ENCODE measurements at places on chromosomes 1 and 21.
A peak's percentile ranks its signal among the peaks of the same experiment; 100 is the strongest.

DNA sequence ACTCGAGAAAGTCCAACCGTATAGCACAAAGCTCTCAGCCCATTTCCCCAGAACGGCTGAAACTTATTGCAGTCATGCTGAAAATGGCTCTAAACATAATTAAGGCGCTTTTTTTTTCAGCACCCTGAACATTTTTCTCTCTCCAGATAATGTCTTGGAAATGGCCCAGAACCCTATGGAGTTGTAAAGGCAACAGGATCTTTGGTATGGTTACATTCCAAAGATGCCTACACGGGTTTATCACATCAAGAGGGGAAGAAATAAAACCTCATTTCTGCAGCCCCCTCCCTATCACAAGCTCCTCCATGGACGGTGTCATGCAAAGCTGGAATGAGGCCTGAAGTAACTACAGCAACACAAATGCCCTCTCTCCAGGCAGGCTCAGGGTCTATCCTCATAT is 126.4 kb upstream of the GALNT2 start:
- peak; percentile 50 for DNase-seq

DNA sequence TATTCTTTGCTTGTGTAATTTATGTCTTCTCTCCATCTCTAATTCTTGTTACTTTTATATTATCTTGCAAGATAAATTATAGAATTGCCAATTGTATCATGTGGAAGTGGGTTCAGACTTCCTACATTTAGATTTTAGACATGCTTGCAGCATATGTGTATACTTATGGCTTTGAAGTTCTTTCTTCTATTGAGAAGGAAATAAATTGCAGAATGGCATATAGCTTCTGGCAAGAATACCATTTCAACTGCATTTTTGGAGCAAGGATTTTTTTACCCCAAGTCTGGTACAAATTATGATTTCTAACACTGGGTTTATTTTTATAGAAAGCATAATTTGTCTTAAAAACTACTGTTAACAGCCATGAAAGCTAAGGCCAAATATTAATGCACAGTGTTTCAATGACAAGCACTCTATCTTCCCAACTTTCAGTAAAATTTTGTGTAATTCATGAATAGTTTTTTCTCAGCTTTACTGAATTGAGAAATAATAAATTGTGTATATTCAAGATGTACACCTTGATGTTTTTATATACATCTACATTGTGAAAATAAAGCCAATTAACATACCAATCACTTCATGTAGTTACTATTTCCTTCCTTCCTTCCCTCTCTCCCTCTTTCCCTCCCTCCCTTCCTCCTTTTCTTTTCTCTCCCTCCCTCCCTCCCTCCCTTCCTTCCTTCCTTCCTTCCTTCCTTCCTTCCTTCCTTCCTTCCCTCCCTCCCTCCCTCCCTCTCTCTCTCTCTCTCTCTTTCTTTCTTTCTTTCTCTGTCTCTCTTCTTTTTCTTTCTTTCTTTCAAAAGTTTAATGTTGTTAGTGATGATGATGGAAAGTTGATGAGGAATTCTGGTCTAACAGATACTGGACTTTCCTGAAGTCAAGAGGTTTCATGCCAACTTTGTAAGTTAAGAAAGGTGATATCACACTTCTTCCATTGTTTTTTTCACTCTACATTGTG is 47.1 kb upstream of the HMCN1 start:
- DNase-seq = no peak

DNA sequence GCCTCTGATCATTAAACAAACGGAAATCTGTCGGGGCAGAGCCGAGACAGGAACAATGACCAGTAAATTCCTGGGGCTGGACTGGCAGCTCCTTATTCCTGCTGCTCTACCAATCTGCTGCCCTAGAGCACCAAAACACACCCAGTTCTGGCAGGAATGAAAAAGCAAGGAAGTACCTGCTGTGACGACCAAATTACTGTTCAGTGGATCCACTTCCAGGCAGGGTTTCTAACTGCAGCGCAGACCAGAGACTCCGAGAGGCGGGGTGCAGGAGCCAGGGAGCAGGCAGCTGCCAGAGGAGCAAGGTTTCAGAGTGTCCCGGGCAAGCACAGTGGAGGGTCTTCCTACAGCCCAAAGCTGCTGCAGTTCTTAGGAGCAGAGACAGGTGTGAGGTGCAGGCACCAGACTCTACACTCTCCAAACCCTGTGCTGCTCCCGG is 32.4 kb downstream of the KANK4 start:
- DNase-seq = no peak

- peak; percentile 39 for DNase-seq
These were observed 1.2 kb upstream of the FAM43B start for GRCh38 chr1:20551161-20551560.

DNA sequence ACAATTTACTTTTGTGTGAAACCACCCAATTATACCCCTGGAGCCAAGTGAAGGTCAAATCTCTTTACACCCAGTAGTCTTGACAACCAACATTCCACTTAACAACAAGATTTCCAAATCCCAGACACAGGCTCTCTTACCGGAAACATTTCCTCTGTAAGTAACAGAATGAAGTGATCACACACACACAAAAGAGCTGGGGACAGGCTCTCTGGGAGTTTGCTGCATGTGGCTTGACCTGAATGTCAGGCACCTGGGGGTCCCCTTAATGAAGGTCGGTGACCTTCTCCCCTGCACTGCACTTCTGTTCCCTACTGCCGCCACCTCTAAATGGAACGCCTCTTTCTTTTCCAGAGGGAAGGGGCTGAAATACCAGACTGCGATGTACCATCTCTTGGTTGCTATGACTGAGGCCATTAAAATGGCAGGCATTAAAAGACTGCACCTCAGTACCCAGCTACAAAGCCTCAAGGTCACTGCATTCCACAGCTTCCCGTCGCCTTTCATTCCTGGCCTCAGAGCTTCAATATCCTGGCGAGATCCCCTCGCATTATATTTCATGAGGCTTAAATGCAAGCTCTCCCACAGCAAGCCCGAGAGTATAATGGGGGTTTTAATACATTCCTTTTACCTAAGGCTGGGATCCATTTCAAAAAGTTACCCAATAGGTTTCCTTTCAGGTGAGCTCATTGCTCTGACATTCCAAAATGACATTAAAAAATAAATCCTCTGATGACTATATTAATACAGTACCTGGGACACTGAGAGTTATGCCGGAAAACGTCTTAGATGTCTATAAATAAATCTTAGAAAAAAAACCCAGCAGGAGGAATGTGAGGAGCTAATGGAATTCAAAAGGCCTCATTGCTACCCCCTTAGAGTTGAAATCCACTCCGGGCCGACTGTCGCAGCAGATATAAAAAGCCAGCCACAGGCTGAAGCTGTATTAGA is 90.9 kb upstream of the DIRAS3 start:
- DNase-seq = peak; percentile 91

- no peak for DNase-seq
These were observed 137.8 kb downstream of the RRAGC start for GRCh38 chr1:38721816-38722215.

DNA sequence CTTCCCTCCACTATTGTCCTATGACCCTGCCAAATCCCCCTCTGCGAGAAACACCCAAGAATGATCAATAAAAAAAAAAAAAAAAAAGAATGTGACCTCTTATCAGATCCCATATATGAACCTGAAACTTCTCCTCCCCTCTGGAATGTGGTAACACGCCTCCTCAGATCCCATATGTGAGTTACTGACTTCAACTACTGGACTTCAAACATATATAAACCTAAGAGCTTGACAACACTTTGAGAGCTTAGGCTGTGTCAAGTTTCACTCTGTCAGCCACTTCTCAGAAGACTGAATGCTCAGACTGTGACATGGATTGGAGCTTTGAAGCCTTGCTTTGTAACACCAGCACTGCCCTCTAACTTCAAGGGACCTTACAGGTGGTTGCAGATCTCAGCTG is 148.4 kb downstream of the COP1 start:
- DNase-seq = no peak

DNA sequence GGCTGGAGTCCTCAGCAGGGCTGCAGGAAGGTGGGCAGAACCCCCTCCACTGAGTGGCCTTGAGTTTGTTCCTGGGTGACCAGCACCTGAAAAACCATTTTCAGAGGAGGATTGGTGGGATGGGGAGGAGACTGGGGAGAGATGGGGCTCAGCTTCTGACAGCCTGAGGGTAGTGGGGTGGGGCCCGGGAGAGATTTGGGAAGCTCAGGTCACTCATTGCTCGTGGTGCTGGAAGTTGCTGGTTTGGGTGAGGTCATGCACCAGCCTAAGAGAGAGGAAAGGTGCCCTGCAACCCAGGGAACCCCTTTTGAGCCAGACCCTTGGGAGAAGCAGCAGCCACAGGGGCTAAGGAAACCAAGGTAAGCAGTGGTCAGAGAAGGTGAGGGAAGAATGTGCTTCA is 100.8 kb downstream of the EBNA1BP2 start:
- DNase-seq = no peak

DNA sequence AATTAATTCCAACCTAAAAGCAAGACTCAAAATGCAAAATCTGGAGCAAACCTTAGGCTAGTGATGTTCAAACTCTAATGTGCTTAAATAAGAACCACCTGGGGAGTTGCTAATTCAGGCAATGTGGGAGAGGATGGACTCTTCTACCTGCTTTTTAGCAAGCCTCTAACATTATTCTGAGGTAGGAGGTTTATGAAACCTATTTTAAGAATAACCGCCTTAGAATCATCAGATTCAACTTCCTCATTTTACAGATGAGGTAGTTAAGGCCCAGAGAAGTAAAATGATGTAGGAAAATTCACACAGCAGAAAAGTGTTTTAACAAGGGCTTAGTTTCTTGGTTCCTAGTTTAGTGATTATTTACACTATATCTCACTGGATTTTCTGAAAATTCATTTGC is 8.6 kb upstream of the NTNG1 start:
- DNase-seq = no peak

DNA sequence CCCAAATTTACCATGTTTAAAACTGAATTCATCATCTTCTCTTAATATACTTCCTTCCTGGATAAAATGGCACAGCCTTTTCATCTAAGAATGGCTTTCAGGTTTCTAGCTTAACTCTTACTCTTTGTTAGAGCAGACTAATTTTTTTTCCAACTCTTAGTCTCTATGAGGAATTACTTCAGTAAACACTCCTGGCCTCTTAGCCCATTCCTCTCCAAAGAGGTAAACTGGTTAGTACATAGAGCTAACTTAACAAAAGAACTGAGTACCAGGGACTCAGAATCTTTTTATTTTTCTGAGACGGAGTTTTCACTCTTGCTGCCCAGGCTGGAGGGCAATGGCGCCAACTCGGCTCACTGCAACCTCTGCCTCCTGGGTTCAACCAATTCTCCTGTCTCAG is 21.1 kb downstream of the FOXJ3 start:
- DNase-seq = no peak

DNA sequence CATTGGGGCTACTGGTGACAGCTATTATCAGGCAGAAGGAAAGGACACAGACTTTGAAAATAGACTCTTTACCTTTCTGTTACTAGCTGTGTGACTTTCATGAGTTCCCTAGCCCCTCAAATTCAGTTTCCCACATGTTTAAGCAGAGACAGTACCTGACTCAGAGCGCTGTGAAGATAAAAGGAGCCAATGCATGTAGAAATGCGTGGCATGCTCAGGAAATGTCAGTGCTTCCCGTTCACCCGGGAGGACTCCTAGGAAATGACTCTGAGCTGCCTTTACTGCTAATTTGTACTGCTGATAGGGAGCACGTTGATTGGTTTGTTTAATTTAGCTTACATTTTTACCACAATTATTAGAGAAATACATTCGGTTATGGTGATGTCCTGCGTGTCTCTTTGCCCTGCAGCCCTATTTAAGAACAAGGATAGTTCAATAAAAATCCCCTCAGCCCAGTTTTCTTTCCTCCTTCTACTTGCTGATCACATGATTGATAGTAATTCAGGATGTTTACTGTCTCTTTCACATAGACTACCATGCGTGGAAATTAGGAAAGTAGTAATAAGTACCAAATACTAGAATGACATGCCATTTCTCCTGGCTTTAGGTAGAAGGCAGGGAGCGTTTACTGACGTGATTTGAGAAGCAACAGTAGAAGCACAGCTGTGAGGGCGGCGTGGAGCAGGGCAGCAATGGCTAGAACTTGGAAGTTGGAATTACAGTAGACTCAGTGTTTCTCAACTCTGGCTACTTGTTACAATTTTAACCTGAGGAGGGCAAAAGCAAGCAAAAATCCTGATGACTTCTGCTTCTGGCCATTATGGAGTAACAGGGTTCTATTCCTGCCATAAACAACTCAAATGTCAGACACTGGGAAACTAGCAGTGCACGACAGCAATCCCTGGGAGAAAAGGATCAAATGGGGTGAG is 15.9 kb downstream of the PDIK1L start:
- peak; percentile 29 for DNase-seq

DNA sequence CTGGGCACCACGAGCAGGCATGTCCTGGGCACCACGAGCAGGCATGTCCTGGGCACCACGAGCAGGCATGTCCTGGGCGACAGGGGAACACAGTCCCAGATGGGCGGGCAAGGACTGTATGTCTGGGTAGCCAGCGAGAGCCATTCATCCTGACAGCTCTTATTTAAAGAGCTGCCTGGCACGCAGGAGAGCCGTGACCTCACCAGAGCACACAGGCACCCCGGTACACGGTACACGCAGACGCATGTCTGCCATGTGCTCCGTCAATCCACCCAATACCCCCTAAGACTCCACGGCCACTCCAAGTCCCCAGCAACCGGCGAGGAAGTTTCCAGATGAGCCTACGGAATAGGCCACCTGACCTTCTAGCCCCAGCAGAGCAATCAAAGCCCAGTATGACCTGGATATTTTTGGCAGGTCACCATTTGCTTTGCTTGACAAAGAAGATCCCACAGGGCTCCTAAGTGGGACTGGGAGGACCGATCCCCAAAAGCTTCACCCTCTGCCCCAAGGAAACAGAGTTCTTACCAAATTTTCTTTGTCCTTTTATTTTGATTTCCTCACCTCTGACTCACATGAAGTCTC is 51.7 kb downstream of the CASZ1 start:
- no peak for DNase-seq

- no peak for DNase-seq
These were observed 37.2 kb downstream of the PBX1 start for GRCh38 chr1:164596172-164596571.

DNA sequence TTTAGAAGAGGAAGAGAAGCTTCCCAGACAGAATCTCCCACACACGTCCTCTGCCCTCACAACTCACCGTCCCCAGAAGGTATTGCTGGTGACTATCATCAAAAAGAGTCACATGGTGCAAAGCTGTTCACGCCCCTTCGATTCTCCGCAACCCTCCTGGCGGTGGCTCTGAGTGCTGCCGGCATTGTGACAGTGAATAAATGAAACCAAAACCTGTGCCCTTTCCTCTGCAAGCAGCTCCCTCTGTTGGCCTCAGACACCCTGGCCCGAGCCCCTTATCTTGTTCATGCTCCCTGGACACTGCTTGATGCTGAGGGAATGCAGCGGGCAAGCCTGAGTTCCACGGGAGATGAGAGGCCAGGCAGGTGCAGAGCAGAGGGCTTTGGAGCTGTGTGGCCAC is 510.3 kb downstream of the NPHP4 start:
- no peak for DNase-seq

- DNase-seq = no peak
These were observed 537.6 kb downstream of the MATN1 start for GRCh38 chr1:30185809-30186208.

GRCh38 chr1:169631249-169631648 is 1.3 kb upstream of the SELP start:
- DNase-seq = no peak

DNA sequence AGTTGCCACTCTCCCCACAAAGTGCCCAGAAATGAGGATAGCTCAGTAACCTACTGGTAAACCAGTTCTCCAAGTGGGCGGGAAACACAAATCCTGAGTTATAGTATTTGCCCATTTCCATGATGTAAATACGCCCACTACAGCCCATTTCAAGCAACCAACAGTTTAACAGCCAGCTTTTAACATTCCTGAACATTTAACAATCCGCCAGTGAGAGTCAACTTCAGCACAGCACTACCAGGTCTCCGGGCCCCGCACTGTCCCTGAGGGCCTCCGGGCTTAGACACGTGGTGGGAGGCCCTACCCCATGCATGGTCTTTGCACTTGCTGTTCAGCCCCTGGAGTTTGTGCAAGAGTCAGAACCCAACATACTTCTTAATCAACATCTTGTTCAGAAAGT is 132.0 kb upstream of the CTTNBP2NL start:
- no peak for DNase-seq

Data from cardiac fibroblast (primary cell).